NCI-H1436 treated with DMSO at 0.1 percent for 48 hours (cell line): ENCODE measurements at places on chromosomes 13 and 19.

DNA sequence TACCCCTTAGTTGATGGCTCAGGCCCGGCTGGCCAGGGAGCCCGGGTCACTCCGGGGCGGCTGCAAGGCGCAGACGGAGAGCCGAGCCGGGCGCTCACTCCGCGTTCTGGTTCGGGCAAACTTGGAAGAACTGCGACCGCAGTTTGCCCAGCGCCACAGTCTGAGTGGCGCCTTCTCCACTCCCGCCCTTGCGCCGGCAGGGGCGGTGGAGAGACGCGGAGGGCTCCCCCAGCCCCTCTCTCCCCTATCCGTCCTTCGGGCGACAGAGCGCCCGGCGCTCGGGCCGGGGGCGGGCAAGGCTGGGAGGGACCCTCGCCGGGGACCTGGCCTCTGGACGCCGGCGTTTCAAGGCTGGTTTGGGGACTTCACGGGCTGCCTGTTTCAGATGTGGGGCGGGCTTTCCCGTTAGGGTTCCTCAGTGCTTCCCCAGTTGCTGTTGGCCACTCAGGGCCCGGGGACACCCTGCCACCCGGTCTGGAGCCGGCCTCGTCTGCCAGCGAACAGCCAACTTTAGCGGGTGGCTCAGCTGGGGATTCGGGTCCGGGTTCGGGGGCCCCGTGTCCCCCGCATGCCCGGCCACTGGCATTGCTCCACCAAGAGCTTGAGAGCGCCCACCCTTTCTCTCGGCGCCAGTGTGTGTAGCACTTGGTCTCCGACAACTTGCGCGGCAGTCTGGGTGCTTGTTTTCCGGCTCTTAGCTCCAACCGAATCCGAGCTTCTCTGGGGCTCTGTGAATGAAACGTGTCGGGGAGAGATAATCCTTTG lies 1.5 kb downstream of the GPC6 start:
- DNase-seq: peak; percentile 54

DNA sequence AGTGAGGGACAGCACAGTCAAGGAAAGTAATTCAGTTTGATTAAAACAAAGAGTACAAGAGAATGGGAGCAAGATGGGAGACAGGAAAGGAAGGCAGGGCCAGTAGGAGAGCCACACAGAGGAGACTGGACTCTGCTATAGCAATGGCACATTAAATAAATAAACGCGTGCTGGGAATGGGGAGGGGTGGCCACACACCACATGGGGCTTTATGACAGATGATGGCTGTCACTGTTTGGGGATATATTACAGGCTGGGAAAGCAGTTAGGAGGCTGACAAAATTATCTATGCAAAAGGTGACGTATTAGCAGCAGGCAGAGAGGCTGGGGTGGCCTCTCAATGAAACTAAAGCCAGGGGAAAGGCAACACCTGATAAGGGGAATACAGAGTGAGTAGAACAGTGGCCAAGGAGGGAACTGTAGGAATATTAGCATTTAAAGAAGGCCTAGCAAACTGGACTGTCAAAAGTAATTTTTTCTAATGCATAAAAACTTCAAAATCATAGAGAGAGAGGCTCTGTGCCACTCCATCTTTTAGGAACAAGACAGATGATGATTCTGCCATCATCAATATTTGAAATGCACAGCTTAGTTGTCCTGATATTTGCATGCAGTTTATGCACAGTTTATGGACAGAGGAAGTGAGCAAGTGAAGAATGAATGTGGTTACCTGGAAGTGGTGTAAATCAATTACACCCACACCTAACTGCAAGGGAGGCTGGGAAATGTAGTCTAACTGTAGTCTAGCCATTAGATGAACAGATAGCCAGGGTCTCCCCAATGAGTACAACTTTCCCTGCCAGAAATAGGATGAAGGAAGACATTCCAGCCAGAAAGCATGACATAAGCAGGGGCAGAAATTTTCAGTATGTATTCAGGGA lies 346.5 kb downstream of the FOXO1 start:
- DNase-seq: no peak

- no peak for DNase-seq
Measured at GRCh38 chr19:56261145-56261544, 11.4 kb upstream of the EDDM13 start.

DNA sequence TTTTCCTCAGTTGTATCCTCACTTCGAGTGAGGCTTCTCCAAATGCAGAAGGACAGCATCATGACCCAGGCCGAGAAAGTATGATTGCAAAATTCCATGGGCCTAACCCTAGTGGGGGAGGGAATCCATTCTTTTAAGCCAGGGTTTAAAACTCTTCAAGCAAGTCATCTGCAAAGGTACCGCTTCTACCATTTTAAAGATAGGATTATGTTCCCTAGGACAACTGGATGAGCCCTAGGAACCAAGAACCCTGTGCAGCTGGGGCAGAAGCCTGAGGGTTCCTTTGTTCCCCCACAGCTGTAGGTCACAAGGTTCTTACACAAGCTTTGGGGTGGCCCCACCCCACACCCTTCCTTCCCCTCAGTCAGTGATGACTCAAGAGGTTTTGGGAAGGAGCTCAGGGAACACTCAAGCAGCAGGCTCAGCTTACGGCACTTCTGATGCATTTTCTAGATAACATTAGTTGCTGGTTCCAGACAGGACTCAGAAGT lies 13.5 kb downstream of the ARL11 start:
- DNase-seq: no peak

DNA sequence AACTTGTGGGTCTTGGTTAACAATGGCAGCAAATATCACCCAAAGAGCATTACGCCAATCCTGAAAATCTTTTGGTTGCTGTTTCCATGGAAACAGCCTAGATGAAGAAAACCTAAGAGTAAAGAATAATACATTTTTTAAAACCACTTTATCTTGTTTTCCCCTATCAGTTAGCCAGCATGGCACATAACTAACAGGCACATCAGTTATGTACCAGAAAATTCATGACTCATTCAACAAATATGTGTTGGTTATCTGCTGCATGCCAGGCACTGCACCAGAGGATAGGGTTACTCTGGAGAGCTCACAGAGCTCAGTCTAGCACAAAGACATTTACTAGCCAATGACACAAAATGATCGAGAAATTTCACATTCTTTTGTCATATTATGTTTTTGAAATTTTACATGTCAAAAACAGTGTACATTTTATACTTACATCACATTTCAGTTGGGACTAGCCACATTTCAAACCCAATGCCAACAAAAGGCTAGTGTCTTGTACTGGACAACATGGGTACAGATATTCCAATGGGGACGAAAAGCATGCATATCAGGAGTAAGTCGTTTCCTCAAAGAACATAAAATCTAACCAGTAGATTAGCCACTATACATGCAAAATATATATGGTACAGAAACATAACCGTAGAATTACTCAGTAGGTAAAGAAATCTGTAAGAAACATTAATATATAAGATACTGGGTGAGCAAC lies 20.3 kb downstream of the LNX2 start:
- DNase-seq: no peak

DNA sequence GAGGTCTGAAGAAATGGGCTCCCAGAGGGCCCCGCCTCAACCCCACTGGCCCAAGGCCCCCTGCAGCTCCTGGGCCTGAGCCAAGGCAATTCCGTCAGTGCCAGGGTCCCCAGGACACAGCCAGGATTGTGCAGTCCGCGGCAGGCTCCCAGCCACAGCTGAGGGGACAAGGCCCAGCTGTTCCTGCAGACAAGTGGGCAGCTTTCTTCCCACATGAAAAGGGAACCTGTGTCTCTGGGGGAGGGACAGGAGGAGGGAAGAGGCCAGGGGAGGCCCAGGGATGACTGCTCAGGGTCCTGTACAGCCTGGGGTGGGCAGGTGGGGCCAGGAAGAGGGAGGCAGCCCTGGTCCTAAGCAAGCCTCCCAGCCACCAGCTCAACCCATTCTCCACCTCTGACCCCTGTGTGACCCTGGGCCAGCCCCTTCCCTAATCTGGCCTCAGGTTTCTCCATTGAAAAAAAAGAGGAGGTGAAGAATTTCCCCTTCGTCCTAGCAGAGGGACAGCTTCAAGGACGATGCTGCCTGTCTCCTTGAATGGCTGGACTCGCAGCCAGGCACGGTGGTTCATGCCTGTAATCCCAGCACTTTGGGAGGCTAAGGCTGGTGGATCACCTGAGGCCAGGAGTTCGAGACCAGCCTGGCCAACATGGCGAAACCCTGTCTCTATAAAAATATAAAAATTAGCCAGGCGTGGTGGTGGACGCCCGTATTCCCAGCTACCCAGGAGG lies 20.5 kb upstream of the VSTM2B start:
- DNase-seq: no peak

DNA sequence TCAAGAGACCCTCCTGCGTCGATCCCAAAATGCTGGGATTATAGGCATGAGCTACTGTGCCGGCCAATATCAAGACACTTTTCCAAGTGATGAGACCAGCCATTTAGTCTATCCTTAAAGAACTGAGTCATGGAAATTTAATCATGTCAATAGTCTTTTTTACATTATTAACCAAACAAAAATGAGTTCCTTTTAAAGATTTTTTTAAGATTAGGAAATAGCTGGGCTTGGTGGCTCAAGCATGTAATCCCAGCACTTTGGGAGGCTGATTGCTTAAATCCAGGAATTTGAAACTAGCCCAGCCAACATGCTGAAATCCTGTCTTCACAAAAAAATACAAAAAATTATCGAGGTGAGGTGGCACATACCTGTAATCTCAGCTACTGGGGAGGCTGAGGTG lies 16.7 kb upstream of the ZNF564 start:
- DNase-seq: no peak

DNA sequence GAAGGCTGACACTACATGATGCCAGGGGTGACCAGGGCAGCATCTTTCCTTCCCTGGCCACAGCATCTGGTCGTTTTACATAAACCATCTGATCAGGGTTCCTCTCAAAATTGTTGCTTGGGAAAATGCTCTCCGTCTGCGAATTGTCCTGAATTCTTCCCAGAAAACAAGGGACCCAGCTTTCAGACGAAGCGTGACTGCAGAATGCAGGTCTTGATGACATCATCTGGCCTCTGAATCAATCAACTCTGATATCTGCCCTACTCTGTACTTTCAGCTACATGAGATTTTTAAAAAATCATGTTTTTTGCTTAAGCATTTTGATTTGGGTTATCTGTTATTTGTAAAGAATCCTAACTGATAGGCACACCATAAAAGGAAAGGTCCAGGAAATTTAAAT lies 246.6 kb upstream of the IRS2 start:
- DNase-seq: no peak

- DNase-seq: no peak
Measured at GRCh38 chr13:33281951-33282595, 3.5 kb downstream of the STARD13 start.

DNA sequence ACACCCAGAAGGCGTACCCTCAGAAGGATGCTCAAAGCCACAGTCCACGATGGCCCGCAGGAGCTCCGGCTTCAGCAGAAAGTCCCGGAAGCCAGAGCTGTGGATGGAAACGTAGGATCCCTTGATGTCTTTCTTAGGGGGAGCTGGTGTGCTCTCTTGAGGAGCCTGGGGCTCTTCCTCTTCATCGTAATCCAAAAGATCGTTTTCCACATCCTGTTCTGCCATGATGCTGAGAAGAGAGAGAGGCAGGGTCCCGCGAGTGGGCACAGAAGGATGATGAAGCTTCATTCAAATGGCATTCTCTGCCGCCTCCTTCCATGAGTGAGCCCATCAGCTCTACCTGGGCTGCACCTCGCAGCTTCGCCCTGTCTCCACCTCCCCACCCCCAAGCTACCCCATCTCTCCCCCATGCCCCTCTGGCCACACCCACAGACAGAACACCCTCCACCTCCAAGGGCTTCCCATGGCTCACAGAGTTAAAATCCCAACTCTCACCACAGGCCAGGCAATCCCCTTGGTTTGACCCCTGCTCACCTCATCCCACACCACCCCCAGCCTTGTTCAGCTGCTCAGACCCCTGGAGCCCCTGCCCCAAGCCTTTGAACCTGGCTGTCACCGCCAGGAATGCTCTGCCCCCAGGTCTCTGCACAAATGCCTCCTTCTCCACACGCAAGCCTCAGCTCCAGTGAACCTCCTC lies 6.0 kb downstream of the DDX39A start:
- no peak for DNase-seq

DNA sequence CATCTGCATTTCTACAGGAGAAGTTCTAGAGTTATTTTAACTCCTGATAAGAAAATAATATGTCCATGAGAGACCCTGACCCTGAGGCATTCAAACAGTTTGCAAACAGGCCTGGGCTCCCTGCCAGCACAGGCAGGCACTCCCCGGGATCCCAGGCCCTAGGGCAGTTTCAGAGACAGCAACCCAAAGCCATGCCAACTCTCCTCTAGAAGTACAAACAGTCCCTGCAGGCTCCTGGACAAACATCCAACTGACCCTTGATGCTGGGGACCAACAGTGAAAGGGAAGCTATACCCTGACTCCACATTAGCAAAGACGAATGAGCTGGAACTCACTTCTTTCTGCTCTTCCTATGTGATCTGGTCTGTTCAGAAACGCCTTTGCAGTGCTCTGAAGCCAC lies 44.8 kb downstream of the CCDC70 start:
- DNase-seq: no peak

DNA sequence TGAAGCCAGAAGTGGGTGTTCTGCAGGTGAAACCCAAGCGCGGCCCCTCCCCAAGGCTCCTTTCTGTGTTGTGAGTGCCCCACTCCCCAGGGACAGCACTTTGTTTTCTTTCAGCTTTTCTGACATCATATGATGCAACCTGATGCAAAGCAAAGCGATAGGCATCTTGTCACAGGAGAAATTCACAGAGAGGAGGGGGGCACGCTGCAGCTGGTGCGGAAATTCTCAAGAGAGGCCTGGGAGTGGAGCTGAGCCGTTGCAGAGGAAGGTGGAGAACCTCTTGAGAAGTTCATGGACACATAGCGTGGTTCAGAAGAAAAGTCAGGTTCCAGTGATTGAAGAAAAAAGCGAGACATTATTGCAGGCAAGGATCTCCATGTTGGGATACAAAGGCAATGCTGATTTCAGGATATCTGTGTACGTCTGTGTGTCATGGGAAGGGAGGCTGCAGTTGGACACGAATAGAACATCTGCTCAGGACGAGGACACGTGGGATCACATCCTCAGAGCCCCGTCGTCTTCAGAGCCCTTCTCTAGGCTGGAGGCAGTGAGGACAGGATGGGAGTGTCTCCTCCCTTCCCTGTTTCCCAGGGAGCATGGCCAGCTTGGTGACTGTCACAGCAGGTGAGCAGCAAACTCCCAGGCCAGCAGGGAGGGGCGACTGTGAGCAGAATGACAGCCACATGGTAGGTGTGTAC lies 79.2 kb downstream of the IRS2 start:
- peak; percentile 81 for DNase-seq

- no peak for DNase-seq
Measured at GRCh38 chr19:57887195-57887941, 1.5 kb downstream of the ZNF814 start.

- DNase-seq: no peak
Measured at GRCh38 chr19:14003251-14004055, 2.7 kb downstream of the RFX1 start.

- DNase-seq: no peak
Measured at GRCh38 chr19:42280815-42281145, 11.7 kb downstream of the CIC start.
